Right lung (tissue), 10 donors: ENCODE measurements at places on chromosomes 6 and 20.

DNA sequence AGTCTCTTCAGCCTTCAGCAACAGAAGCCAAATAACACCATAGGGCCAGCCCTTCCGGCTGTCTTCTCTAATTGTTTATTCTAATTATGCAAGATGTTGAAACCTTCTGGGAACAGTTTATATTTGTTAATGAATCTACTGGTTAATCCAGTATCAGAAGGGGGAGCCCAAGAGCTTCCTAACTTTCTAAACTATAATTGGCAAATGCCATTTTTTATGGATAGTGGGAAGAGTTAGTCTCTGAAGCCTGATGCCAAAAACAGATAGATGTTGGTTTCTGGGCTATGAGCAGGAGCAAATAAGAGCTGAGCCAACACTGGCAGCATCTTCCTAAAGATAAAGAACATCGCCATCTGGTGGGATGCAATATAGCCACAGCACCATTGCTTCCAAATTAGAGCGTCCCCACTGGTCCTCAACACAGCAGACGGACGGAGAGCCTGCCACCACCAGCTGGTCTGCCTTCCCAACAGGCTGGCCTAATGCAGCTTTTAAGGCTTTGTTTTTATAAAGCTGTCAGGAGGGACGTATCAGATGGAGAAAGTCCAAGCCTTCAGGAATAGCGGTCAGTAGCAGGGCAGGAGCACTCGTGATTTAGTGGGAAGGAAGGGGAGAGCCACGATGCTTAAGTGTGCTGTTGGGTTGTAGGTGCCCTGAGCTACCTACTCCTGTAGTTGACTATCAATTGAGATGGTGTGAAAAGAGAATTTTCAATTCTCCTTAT, 118.8 kb downstream of the RALGAPA2 start:
- DNase-seq: peak; percentile 89

GRCh38 chr6:3748208-3749066, 3.1 kb downstream of the PXDC1 start:
- DNase-seq: no peak

GRCh38 chr20:1567392-1568162, 10.1 kb upstream of the SIRPD start:
- DNase-seq: no peak

- peak; percentile 35 for DNase-seq
Observed at GRCh38 chr6:137309078-137309762, 90.0 kb upstream of the IFNGR1 start.

DNA sequence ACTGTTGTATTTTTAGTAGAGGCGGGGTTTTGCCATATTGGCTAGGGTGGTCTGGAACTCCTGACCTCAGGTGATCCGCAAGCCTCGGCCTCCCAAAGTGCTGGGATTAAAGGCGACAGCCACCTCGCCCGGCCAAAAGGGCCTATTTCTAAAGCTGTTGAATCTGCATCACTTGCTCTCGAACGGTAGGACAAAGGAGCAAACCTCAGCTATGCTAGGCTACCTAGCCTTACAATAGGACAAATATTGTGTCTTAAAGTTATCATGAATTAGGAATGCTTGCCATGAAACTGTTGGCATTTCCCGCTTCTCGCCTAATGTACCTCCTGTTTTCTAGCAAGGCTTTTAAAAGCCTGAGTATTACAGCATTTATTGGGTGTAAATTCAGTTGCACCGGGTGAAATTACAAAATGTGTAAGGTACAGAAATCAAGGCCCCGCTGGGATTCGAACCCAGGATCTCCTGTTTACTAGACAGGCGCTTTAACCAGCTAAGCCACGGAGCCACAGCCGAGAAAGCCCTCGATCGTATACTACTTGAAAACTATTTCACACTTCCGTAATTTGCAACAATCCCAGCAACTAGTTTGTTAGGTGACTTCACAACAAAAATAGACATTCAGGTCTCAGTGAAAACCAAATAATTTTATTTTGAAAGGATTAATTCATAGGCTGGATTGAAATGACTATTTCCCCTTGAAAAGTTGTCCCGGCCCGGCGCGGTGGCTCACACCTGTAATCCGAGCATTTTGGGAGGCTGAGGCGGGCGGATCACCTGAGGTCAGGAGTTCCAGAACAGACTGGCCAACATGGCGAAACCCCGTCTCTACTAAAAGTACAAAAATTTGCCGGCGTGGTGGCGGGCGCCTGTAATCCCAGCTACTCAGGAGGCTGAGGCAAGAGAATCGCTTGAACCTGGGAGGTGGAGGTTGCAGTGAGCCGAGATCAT, 211.6 kb upstream of the ZNF184 start:
- no peak for DNase-seq

- no peak for DNase-seq
Observed at GRCh38 chr20:2116170-2116940, 14.7 kb downstream of the STK35 start.

- DNase-seq: no peak
Observed at GRCh38 chr6:145086197-145086596, 649.1 kb downstream of the EPM2A start.

DNA sequence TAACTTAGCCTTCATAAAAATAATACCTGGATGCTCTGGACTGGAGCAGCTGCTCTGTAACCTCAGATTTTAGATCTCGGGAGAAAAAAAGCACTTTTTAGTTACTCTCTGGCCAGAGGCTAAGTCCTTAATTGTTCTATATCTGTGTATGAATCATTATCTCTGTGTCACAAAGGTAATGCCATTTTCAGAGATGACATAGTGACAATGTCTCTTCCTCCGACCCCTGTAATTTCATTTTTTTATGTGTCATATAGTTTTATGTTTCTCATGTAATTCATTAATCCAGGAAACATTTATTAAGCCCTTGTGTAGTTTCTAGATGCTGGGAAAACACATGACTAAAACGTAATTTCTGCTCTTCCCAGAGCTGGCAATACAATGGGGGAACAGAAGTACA, 55.6 kb downstream of the SENP6 start:
- no peak for DNase-seq

- no peak for DNase-seq
Observed at GRCh38 chr6:130838250-130838860, 11.1 kb downstream of the SMLR1 start.

GRCh38 chr20:24842918-24843715, 106.0 kb upstream of the CST7 start:
- no peak for DNase-seq

- no peak for DNase-seq
Observed at GRCh38 chr6:28865401-28866204, 58.2 kb downstream of the TRIM27 start.

- no peak for DNase-seq
Observed at GRCh38 chr6:165597821-165598220, 65.2 kb downstream of the PDE10A start.

- DNase-seq: no peak
Observed at GRCh38 chr20:48823960-48824498, 3.8 kb downstream of the PREX1 start.

DNA sequence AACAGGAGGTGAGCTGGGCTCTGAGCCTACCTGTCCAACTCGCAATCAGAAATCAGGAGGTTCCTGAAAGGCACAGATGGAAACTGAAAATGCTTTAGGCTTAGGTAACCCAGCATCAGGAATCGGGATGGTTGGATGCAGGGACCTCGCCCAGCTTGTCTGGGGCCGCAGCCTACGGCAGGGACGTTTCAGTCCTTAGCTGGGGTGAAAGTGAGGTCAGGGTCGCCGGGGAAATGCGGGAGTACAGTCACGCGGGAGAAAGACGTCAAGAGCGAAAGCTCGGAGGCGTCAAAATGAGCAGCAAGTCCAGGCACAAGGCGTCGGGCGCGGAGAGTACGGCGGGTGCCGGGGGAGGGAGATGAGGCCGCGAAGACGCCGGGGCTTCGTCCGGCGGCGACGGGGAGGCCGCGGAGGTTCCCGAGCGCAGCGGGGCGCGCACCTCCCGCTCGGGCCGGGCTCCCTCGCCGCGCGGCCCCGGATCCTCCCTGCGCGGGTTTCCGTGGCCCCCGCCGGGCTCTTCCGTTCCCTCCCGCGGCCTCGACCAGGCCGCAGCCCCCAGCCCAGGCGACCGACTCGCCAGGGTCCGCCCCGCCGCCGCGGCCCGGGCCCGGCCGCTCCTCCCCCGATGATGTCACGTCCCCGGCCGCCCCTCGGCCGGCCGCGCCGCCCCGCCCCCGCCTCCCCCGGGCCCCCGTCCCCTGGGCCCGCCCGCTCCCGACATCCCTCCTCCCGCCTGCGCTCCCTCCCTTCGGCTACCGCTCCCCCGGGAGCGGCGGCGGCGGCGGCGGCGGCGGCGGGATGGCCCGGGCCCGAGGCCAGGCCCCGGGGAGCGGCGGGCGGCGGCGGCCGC, at the start of gene EBF4:
Gene EBF4, plus strand, starts transcription at position 745 of the 850 bp plus-strand sequence. CDS start 866 bp downstream, outside the sequence.
- DNase-seq: peak; percentile 57

DNA sequence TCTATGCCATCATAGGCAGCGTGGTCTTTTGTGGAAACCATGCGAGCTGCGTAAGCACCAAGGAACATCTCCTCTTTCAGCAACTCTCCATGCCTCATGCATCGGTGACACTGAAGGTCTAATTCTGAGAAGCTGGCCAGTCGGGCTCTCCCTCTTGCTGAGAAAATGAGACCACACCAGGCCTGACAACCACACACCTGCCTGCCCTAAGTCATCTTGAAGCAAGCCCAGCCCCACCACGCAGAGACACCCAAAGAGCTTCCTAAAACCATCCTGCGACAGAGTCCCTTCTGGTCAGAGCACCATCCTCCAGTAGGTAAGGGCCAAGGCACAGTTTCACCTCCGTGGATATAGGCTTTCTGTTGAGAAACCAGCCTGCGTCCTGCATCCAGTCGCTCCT, 26.6 kb downstream of the PREX1 start:
- DNase-seq: no peak

- DNase-seq: no peak
Observed at GRCh38 chr6:117674503-117674902, 766 bp upstream of the NUS1 start.

GRCh38 chr6:33013608-33014007, 4.2 kb upstream of the HLA-DOA start:
- no peak for DNase-seq

DNA sequence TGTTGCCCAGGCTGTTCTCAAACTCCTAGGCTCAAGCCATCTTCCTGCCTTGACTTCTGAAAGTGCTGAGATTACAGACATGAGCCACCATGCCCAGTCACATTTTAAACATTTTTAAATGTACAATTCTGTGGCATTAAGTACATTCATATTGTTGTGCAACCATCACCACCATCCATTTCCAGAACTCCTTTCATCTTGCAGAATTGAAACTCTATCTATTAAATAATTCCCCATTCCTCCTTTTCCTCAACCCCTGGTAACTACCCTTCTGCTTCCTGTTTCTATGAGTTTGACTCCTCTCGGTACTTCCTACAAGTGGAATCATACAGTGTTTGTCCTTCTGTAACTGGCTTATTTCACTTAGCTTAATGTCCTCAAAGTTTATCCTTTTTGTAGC, 103.8 kb upstream of the NAA20 start:
- no peak for DNase-seq

DNA sequence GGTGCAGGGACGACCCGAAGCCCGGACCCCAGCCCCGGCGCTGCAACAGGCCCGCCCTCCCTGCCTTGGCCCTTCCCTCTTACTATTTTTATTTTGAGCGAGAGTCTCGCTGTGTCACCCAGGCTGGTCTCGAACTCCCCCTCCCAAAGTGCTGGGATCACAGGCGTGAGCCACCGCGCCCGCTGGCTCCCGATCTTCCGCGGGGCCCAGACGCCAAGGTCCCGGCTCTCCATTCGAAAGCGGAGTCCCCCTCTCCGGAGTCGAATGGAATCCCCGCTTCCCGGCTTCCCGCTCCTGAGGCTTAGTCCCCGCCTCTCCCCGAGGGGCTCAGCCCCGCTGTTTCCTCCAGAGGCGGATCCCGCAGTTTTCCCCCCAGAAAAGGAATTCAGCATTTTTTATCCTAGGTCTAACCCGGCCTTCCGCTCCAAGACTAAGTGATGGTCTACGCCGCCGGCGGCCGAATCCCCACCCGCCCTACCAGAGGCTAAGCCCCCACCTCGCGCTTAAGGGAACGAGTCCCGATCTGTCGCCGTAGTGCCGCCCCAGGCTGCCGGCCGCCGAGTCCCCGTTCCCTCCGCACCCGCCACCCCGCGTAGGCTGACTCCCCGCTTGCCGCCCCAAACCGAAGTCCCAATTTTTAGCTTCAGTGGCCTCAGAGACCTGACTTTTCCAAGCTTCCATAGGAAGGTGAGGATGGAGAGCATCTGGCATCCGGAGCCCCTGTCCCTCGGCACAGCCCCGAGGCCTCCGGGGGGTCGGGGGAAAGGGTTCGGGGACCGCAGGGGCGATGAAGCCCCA, 11.5 kb upstream of the TMC2 start:
- DNase-seq: peak; percentile 46

DNA sequence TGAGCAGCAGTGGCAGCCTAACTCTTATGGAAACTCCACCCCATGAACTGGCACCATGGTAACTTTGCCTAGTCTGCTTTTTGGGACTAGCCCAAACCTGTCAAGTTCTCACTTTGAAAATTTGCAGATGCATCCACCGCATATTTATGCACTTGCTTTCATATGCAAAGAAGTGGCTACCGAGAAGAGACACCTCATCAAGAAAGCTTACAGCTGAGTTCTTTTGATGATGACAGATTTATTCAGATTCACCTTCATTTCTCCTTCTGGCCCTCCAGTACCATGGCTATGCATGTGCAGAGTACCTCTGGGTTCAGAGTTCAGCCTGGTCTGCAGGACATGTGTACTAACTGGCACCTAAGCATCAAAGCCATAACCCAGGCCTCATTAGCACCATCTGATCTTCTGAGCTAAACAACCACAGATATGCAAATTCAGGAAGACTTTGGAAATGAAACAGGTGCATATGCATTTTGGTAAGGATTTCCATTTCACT, 154.3 kb upstream of the TENT5A start:
- DNase-seq: no peak

GRCh38 chr20:61482056-61482887, 230.2 kb downstream of the CDH4 start:
- DNase-seq: no peak

DNA sequence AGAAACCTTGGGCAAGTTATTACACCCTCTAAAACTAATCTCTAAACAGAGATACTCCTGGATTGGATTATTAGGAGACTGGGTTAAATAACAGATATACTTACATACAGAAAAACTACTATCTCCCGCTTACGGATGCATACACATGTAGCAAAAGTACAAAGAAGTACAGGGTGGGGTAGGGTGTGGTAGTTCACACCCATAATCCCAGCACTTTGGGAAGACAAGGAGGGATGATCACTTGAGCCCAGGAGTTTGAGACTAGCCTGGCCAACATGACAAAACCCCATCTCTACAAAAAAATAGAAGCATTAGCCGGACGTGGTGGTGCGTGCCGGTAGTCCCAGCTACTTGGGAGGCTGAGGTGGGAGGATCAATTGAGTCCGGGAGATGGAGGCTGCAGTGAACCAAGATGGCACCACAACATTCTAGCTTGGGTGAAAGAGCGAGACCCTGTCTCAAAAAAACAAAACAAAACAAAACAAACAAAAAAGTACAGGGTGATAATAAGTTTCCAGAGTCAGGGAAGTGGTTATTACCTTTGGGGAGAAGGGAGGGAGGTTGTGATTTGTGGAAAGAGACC, 8.1 kb downstream of the PIM1 start:
- no peak for DNase-seq

- DNase-seq: no peak
Observed at GRCh38 chr6:112033791-112034615, 19.9 kb upstream of the CCN6 start.

DNA sequence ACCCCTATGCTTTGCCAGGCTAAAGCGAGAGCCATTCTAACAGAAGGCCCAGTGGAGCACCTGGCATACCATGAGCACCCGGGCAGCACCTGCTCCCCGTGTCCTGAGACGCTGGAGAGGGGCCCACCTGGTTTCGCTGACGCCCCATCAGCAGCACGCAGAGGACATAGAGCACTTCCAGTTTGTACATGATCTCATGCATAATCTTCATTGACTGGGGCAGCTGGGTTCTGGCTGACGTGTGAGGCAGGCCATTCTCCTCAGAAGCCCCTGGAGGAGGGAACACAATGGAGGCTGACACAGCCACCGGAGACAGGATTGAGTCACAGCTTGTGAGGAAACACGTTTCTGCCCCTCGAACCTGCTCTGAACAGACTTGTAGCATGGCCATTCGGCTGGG, 65.4 kb downstream of the MYH7B start:
- no peak for DNase-seq
